Hematopoietic multipotent progenitor cell (in vitro differentiated cells): ENCODE measurements at places on chromosomes 6 and 20.

DNA sequence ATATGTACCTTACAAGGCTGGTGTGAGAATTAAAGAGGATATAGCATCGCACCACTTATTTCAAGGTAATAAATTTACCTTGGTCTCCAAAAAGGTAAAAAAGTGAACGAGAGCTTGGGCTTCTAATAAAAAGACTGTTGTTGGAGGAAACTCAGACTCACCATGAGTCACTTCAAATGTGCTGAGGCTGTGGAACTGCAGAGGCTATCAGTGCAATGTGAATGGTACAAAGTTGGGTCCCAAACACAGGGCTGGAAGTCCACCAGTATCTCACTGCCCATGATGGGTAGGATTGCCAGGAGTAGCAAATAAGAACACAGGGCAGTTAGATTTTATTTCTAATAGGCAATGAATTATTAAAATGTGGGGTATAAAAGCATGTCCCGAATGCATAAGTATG is 200.6 kb downstream of the MAFB start:
- no peak for DNase-seq

DNA sequence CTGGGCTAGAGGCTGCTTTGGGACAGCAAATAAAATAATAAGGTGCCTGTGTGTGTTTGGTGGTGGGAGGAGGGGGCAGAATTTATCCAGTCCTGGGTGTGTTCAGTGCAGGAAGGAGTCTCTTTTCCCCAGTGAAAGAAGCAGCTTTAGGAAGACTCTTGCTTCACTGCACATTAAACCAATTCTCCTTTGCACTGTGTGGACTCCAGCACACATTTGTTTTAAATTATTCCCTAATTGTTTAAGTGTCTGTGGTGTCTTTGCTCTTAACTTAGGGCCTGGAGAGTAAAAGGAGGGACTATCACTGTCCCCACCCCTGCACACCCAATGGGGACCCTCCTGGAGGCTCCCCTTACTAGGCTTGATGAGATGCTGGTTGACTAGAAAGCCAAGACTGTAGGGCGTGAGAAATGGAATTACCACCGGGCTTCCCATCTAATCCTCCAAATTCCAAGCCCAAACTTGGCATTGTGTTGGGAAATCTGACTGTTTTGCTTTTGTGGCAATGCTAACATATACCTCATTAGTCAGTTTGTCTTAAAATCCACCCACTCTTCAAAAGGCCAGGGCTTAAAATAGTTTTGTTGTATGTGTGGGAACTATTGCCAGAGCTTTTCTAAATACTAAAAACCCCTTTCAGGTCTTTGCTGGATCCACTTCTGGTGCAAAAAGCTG is 13.5 kb upstream of the DAAM2 start:
- no peak for DNase-seq

DNA sequence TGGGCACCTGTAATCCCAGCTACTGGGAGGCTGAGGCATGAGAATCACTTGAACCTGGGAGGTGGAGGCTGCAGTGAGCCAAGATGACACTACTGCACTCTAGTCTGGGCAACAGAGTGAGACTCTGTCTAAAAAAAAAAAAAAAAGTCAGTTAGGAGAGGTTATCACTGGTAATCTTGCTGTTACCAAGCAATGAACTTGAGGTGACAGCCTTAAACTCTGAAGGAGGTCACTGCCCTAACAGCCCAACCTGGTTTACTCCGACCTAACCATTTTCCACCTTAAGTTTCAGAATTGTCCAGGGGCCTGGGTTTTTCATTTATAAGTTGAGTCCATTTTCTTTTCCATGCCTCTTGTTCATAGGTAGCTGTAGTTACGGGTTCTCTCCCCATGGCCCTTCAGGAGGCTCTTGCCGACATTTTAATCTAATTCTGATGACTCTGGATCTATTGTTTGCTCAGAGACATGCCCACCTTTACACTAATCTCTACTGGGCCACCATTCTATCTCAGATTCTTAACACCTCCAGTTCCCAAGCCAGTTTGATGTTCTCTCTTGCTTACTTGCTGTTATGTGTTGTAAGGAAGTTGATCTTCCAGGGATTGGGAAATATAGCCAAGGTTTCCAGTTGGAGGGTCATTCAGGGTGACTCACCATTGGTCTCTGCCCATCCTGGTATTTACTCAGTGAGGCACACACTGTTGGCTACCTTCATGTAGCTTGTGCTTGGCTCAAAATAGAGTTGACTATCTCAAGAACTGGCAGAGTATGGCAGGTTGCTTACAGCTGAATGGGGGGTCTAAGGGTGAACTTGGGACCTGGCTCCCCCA is 29.1 kb downstream of the SHLD1 start:
- no peak for DNase-seq

DNA sequence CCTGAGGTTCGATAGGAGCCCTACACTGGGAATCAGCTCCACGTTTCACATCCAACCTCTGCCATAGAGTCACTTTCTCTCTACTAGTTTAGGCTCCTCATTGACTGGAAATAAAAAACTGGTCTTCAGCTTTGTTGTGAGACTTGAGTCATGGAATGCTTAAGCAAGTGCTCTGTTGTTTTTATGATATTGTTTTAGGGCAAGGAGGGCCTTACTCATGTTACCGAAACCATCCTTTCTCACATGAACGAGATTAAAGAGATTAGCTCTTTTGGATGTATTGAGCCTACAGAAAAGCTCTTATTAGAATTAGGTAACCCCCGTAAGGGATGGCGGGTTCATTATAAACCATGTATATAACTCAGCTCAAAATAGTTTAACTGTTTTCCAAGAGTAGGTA is 6.9 kb upstream of the MOCS1 start:
- DNase-seq: no peak

DNA sequence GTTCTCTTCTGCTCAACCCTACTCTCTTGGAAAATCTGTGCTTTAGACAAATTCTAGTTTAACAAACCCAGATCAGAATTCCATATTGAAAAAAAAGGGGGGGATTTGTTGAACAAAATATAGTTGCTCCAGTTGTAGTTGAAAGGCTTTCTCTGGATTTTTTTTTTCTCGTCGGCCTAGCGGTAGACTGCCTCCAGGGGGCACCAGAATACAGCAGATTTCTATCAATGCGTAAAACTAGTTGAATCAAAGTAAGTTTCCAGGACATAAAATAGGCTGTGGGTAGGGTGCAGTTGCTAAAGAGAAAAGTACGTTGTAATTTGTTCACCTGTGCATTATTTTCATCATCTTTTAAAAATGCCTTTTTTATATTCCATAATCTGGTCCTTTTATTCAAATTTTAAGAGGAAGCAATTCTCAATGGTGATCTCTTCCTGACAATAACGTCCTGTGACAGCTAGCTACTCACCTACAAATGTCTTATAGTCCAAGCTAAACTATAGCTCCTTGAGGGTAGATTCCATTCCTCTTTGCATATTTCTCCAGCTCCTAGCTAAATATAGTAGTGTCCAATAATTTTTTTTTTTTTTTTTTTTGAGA is 105.4 kb downstream of the PERP start:
- DNase-seq: peak; percentile 26

DNA sequence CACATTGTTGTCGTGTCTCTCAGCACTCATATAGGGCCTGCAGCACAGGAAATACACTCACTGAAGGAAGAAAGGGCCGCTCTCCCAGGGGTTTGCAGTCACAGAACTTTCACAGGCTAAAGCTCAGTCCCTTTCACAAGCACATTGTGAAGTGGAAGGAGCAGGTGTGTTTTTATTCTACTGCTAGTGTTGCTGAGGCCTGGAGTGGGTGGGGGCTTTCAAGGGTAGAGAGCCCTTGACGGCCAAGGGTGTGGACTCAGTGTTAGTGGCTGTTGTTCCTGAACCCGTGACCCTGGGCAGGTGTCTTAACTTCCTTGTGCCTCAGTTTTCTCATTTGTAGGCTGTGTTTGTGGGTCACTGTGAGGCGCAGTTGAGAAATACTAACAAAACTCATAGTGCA is 66.2 kb upstream of the SLC22A1 start:
- no peak for DNase-seq

DNA sequence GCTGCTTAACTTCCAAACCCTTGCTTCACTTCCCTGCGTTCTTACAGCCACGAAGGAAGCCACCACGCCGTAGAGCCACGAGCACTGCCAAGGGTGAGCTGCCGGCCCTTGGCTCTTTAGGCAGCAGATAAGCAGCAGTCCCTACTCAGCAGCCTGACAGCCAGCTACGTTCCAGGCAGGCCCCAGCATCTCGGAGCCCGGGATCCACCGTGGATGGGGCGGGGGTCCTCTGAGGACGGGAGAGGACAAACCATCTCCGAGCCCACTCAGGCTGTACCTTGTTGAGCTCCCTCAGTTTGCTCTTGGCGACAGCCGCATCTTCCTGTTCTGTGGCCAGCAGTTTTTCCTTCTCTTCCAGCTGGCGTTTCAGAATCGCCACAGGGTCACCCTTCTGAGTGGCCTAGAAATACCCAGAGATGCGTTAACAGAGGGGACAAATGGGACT is 40.5 kb downstream of the RRBP1 start:
- no peak for DNase-seq

GRCh38 chr6:11009353-11009752 is 34.8 kb downstream of the ELOVL2 start:
- no peak for DNase-seq

DNA sequence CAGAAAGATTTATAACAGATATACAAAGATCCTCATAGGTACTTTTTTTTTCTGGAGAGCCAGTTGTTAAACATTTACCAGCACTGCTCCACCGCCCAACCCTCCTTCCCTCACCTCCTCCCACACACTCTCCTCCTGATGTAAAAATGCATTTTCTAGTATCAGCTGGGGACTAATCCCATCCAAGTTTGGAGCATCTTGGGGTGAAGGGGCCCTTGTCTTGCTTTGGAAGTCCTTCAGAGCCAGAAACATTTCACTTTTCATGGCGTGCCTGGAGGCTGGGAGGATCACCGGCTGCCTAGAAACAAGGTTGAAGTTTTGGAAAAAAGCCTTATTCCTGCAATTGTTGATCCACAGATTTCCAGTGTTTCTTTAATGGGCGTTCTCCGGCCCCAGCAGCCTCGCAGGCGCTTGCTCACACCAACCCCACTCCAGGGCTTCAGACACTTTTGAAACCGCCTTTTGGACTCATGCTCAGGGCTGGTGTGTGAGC is 165.1 kb upstream of the AFDN start:
- DNase-seq: no peak

GRCh38 chr6:79188885-79189480 is 45.5 kb downstream of the HMGN3 start:
- DNase-seq: no peak

DNA sequence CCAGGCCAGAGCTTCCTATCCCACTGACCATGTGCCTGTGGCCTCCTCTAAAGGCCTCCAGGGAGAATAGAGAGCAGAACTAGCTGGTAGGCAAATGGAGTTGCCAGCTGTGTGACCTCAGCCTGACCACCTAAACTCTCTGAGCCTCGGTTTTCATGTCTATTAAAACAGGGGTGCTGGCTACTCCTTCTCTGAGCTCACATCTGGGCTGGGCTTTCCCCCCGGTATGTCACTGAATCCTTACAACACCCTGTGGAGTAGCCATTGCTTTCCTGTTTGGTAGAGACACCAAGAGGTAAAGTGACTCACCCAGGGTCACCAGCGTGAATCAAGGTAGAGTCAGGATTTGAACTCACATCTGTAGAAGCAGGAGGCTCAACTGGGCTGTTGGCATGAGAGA is 132.1 kb downstream of the JPH2 start:
- DNase-seq: no peak

- no peak for DNase-seq
These were observed 185.3 kb downstream of the ADAT2 start for GRCh38 chr6:143264986-143265764.

GRCh38 chr6:32087574-32088486 is 21.3 kb downstream of the TNXB start:
- DNase-seq: peak; percentile 34

GRCh38 chr6:75611011-75611701 is 9.5 kb downstream of the SENP6 start:
- DNase-seq: no peak

- DNase-seq: no peak
These were observed 66.2 kb upstream of the RREB1 start for GRCh38 chr6:7041511-7042026.

DNA sequence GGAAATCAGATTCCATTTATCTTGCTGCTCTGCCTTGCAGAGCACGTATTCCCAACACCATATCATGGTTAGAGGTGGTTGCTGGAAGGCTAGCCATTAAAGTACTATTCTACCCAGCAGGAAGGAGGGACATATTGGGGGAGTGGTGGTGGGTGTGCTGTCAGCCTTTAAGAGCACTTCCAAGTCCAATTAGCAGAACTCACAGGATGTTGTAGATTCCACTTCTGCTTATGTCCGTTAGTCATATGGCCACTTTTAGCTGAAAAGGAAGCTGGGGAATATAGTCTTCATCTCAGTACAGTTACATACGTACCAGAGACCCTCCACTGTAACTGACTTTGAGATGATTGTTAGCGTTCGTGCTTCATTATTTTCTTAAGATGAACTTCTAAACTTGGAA is 94.4 kb downstream of the SAMD3 start:
- DNase-seq: no peak

GRCh38 chr6:69780585-69781178 is 16.1 kb downstream of the LMBRD1 start:
- no peak for DNase-seq

- no peak for DNase-seq
These were observed 12.4 kb upstream of the DACT2 start for GRCh38 chr6:168332020-168332419.

- no peak for DNase-seq
These were observed 325.3 kb downstream of the PRL start for GRCh38 chr6:21971541-21971940.

DNA sequence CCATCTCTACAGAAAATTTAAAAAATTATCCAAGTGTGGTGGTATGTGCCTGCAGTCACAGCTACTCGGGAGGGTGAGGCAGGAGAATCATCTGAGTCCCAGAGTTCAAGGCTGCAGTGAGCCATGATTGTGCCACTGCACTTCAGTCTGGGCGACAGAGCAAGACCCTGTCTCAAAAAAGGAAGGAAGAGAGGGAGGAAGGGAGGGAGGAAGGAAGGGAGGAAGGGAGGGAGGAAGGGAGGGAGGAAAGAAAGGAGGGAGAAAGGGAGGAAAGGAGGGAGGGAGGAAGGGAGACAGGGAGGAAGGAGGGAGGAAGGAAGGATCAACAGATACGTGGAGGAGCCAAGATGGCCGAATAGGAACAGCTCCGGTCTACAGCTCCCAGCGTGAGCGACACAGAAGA is 90.1 kb downstream of the ZNF217 start:
- no peak for DNase-seq

DNA sequence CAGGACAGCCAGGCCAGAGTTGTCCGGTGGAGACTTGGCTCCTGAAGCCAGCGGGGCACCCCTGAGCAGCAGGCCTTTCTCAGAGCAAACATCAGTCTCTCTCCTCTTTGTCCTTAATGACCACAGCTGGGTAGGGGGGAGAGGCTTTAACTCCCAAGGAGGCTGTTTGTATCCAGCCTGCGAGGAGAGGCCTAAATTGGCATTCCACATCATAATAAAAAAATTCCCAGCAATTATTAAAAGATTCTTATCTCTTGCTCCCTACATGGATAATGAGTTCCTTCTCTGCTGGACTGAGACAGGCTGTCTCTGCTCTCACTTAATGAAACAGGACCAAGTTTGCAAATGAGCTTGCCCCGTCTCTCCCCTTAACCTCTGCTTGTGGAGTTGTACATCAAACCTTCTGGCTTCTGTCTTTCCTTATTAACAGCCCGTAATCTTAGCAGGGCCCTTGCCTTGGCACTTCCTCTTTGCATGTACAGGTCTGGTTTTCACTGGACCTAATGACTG is 838.2 kb downstream of the MAFB start:
- DNase-seq: no peak
